ENCODE measurements at places on chromosomes 7 and 10.
A peak's percentile ranks its signal among the peaks of the same experiment; 100 is the strongest.

DNA sequence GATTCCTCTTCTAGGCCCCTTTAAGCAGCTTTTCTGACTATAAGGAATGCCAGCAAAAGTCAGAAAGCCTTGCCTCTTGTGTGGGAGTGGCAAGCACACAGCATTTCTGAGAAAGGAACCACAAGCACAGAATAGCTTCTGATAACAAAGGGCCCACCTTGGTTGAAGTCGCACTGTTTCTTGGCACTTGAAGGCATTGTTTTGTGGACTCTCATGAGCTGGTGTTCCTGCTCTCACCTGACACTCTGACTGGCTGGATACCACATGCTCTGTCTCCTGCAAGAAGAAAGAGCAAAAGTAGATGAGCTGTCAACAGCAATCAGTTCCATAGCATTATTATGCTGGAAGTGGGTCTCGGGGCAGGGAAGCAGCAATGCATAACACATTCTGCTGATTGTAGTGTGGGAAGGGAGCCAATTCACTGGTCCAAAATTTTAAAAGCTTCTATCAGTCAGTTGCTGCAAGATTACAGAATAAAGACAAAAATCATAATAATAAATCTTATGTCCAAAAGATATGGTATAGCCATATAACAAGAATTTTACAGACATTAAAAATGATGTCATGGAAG is 38.4 kb downstream of the FAM13C start:
- DNase-seq = no peak

GRCh38 chr7:157693071-157693520 is 356.3 kb downstream of the DNAJB6 start:
- DNase-seq = no peak

- DNase-seq = no peak
Measured at GRCh38 chr10:12958546-12959110, 42.9 kb downstream of the CCDC3 start.

DNA sequence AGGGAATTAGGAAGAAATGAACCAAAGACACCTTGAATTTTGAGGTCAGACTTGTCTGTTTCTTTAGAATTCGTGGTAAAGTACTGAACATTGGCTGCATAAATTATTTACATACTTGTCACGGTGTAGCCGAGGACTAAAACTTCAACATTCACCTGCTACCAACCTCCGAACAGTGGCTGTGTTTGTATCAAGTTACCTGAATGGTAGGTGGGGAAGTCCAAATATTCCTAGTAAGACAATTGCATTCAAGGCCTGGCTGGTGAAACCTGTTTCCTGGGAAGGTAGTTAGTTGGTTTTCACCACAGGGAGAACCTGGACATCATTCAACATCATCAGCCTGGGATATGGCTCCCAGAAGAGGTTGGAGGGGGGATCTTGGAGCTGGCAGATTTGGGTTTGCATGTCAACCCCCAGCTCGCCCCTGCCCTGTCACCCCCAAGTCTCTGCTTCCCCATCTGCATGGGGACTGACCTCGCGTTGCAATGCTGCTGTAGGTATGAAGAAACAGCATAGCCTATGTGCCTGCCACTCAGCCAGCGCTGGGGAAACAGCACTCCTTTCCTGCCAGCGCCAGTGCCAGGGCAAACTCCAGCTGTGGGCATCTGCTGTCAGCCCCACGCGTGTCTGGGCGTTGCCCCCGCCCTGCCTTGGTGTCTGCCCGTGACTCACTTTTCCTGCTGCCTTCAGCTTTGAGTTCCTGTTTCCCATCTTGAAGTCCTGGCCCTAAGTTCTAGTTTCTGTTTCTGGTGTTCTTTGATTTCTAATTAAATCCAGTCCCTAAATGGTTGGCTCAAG is 12.7 kb upstream of the LARP4B start:
- peak; percentile 63 for DNase-seq

DNA sequence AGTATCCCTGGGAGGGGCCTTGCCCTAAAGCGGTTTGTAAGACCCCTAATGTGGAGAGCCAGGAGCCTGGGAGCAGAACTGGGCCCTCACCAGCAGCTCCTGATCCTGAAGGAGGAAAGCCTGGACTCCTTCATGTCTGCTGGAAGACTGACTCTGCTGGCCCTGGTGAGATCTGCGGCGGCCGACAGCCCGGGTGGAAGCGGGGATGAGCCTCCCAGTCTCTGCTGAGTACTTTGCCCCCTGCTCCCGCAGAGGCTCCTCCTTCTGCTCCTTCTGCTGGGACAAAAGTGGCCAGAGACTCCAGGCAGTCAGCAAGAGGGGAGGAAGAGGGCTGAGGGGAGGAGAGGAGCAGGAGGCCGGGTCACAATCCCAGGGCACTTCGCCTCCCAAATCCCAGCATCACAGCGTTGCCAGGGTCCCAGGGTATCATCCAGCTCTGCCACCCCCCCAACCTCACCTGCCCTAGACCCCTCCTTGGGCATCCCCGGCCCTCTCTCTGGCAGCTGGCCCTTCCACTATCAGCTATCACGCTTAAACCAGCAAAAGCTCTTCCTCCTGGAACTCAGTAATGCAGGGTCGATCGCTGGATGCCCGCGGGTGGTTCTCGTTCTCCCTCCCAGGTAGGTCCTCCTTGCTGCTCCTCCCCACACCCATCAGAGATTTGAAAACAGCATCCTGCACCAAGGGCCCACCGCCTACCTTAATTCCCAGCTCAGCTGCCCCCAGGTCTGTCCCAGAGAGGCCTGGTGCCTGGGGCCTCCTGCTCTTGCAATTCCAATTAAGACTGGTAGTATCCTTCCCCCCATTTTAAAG is 7.9 kb downstream of the TBATA start:
- DNase-seq = no peak

DNA sequence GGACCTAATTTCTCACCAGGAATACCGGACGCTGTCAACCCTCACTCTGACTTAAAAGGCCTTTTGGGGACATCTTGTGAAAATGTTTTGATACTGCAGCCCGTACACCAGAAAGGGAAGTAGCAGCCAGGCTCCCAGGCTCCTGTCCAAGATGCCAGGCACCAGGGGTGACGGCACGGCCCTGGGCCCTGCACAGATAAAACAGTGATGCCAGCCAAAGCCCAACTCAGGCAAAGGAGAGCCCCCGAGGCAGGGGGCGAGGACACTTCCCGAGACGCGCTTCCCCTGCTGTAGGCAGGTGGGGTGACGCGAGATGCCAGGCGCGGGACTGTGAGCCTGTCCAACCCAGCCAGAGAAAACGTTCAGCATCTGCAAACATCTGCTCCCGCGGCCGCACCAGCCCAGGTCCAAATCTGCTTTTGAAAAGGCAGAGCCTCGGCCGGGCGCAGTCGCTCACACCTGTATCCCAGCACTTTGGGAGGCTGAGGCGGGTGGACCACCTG is 15.7 kb downstream of the ZFAND2A start:
- peak; percentile 62 for DNase-seq

- no peak for DNase-seq
Measured at GRCh38 chr10:3887404-3887803, 102.4 kb upstream of the KLF6 start.

All from T47D (cell line).